ENCODE measurements at places on chromosomes 6 and 20.

GRCh38 chr6:10720265-10720959, 2.5 kb upstream of the TMEM14C start:
- no peak for DNase-seq

GRCh38 chr20:47799116-47799715, 13.9 kb upstream of the SULF2 start:
- no peak for DNase-seq

GRCh38 chr20:23334111-23334510, 16.5 kb upstream of the NXT1 start:
- DNase-seq = no peak

- no peak for DNase-seq
Observed at GRCh38 chr6:31970604-31971271, 1.2 kb downstream of the DXO start.

DNA sequence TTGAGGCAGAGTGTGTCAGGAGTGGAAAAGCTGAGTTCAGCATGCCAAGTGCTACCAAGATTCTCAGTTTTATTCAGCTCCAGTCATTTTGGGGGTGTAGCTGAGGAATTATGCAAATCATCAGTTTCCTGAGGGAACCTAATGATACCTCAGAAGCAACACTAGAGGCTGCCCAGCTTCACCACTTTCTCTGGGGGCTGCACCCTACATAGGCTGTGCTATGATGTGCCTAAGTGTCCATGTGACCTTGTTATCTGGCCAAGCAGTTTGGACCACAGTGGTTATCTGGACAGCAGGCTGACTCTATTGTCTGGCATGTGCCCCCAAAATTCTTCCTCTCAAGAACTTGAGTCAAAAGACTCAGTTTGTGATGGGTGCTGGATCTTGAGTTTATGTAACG, 374.6 kb upstream of the SYNCRIP start:
- no peak for DNase-seq

GRCh38 chr20:44691424-44692423, 23.4 kb upstream of the CCN5 start:
- no peak for DNase-seq

GRCh38 chr6:12635813-12636212, 80.8 kb upstream of the PHACTR1 start:
- peak; percentile 28 for DNase-seq

DNA sequence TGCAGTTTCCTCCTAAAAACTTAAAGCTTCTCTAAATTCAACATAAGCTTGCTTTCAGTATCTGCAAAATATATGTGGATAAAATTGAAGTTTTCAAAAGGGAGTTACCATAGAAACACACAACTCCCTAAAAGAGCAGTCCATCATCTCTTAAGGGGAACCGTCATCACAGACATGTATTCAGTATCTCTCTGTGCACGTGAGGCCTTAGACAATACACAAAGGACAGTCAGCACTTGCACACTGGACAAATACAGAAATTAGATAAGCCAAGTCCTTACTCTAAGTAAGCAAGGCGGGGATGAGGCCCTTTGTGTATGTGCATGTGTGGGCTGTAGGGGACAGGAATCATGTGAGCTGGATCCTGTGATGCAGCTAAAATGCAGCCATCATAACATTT, 136.6 kb downstream of the BACH2 start:
- no peak for DNase-seq

GRCh38 chr6:25852756-25853155, 20.9 kb upstream of the SLC17A1 start:
- DNase-seq = no peak

- DNase-seq = no peak
Observed at GRCh38 chr20:1863296-1863695, 31.9 kb upstream of the SIRPA start.

DNA sequence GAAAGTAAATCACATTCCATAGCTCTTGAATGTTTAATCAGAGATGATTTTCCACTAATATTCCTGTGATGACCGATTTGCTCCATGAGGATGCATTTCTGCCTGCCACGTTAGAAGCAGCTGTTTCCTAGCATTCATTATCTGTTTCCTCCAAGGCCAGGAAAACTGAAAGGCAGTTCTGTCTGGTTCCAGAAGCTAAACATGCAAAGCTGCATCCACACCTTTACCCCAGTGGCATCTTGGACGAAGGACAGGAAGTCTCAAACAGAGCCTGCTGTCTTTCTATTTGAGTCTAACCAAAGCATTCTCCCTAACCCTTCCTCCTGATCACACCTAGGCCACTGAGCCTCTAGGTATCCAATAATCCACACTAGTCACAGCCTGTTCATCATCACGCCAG, 27.6 kb downstream of the CNKSR3 start:
- DNase-seq = no peak

DNA sequence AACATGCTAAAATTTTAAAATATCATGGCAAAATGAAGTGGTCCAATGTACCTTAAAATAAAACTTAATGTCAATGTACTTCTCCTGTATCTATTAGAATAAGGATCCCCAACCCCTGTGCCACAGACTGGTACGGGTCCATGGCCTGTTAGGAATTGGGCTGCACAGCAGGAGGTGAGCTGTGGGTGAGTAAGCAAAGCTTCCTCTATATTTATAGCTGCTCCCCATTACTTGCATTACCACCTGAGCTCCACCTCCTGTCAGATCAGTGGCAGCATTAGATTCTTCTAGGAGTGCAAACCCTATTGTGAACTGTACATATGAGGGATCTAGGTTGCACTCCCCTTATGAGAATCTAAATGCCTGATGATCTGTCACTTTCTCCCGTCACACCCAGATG, 86.0 kb downstream of the SLC16A10 start:
- no peak for DNase-seq

DNA sequence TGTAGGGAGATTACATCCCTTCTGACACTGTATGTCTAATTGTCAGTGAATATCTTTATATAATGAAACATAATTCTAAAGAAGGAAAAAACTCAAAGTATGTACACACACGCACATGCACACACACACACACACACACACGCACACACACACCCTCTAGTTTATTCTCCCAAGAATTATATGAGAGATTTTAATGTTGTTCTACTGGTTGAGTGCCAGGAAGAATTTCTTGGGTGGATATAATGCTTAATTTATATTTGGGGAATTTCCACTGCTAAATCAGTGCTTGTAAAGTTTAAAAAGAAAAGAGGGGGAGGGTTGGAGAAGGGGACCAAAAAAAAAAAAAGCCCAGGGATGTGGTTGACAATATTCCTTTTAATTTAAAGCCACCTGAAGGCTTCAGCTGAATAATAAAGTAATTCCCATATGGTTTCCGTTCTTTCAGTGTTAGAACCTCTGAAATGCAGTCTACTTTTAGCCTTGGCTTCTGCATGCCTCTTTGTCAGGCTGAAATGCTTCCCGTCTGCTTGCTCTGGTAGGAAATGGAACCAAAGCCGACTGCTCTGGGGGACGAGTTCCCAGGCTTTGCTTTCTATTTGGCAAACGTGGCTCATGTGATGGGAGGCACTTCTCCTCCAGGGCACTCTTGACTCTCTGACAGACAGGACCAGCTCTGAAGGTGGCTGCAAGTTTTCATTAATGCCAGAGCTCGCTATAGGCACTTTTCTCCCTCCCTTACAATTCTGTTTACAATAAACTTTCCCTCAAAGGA, 225.4 kb downstream of the PRL start:
- DNase-seq = no peak

DNA sequence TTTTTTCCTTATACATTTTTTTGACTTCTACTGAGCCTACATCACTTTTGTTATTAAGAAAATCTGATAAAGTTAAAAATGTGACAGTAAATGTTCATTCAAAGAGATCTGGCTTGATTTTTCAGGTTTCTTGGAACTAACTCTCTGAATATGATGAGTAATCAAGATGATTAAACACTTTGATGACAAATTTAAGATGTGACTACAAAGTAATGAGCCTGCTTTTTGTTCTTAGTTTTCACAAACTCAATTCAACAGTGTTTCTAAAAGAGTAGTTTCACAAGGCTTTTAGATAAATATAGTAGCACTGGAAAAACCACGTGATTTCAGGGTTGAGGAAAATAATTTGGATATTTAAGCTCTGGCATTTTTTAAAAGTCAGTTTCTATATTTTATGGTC, 37.9 kb upstream of the HDDC2 start:
- DNase-seq = no peak

DNA sequence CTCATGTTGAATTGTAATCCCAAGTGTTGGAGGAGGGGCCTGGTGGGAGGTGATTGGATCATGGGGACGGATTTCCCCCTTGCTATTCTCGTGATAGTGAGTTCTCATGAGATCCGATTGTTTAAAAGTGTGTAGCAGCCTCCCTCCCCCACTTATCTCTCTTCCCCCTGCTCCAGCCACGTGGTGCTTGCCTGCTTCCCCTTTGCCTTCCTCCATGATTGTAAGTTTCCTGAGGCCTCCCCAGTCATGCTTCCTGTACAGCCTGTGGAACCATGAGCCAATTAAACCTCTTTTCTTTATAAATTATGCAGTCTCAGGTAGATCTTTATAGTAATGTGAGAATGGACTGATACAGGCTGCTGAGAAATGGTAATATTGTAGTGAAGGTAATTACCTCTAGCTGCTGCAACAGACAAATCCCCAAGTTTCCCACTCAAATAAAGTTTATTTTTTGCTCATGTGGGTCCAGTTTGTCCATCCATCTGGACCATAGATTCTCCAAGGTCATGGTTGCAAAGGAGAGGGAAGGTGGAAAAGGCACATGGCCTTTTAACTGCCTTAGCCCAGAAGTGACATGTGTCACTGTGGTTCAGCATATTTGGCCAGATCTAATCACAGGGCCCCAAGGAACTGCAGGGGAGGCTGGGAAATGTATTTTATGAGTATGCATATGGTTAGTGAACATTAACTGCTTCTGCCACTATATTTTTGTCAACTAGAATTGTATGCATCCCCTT, 89.2 kb downstream of the TRMT11 start:
- no peak for DNase-seq

- DNase-seq = no peak
Observed at GRCh38 chr6:91366781-91367180, 779.9 kb upstream of the MAP3K7 start.

- DNase-seq = no peak
Observed at GRCh38 chr6:30709101-30709868, 7.8 kb downstream of the MDC1 start.

DNA sequence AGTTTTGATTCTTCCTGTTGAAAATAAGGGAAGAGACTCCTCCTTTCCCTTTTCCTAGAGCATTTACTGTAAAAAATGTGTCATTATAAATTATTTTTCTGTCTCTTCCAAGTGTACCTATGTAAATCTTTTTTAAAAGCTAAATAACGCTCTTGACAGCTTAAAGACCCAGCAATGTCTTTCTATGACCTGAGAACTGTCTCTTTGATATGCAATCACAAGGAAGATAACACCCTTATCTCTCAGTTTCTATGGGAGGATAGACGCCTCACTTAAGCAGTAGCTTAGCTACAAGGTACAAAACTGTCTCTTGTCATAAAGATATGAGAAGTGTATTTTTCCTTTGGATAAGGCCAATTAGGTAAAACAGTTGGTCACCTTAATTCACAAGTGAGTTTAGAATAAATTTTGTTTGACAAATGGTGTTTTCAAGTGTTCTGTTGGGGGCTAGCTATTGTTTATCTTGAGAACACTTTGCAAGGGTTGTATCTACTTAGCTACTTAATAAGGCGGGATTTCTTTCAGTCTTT, 980.6 kb upstream of the EYS start:
- no peak for DNase-seq

- no peak for DNase-seq
Observed at GRCh38 chr20:17594443-17594842, 24.6 kb downstream of the DSTN start.

GRCh38 chr20:19937218-19937617, 79.9 kb upstream of the NAA20 start:
- no peak for DNase-seq

GRCh38 chr6:146292506-146292905, 251.1 kb upstream of the RAB32 start:
- DNase-seq = no peak

- DNase-seq = no peak
Observed at GRCh38 chr20:3603108-3603507, 60.1 kb downstream of the GFRA4 start.

- DNase-seq = peak; percentile 18
Observed at GRCh38 chr6:55069132-55069781, 105.1 kb upstream of the HCRTR2 start.

- DNase-seq = peak; percentile 41
Observed at GRCh38 chr20:17612287-17612991, 42.6 kb downstream of the DSTN start.

DNA sequence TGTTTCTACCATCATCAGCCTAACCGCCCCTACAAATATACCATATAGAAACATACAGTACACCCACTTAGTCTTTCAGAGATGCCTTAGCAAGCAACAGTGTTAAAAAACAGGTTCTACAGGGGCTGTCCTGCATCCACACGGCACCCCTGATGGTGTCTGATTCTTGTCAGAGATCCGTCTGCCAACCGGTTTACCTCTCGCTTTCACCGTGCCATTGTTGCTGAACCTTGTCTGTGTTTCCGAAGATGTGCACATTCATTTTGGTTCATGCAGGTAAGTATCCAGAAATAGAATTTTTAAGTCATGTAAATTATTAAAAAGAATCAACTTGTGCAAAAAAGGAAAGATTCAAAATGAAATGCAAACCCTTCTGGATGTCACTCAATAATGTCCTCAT, 52.9 kb downstream of the EPHA7 start:
- DNase-seq = no peak

DNA sequence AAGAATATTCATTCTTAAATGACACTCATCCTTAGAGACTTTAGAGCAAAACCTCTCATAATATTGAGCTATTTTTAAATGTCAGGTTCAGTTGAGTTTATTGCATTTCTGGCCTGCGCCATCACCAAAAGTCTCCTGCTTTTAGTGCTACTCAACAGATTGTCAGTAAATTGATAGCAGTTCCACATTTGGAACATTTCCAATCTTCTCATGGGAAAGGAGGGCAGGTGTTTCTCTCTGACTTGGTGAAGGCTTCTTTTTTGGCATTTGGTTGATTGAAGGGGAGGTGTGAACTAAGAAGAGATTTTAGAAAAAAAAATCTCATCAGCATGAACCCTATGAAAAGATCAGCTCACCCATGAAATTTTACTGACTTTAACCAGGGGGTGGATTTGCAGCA, 125.9 kb upstream of the INSM1 start:
- no peak for DNase-seq

DNA sequence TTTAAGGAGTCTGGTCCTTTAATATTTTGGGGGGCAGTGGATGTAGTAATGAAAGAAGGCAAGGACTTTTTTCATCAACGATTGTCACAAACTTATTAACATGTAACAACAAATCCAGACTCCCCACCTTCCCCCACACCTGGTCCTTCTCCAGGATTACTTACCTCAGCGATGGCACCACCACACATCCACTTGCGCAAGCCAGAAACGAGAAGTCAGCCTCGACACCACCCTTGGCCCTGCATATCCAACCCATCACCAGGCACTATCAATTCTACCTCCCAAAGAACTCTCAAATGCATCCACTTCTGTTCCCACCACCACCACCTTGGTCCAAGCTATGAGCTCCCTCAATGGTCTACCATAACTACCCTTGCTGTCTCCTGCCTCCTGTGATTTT, 6.6 kb downstream of the EZR start:
- no peak for DNase-seq

All from skeletal muscle cell (primary cell).